ENCODE measurements at places on chromosomes 13 and 19.

GRCh38 chr13:38570706-38571105 is 116.2 kb upstream of the FREM2 start:
- no peak for DNase-seq

- no peak for DNase-seq
Measured at GRCh38 chr19:3272952-3273351, 48.5 kb downstream of the CELF5 start.

- no peak for DNase-seq
Measured at GRCh38 chr13:114053026-114053425, 79.2 kb upstream of the C13orf46 start.

GRCh38 chr19:6800991-6801484 is 28.5 kb downstream of the VAV1 start:
- DNase-seq: no peak

DNA sequence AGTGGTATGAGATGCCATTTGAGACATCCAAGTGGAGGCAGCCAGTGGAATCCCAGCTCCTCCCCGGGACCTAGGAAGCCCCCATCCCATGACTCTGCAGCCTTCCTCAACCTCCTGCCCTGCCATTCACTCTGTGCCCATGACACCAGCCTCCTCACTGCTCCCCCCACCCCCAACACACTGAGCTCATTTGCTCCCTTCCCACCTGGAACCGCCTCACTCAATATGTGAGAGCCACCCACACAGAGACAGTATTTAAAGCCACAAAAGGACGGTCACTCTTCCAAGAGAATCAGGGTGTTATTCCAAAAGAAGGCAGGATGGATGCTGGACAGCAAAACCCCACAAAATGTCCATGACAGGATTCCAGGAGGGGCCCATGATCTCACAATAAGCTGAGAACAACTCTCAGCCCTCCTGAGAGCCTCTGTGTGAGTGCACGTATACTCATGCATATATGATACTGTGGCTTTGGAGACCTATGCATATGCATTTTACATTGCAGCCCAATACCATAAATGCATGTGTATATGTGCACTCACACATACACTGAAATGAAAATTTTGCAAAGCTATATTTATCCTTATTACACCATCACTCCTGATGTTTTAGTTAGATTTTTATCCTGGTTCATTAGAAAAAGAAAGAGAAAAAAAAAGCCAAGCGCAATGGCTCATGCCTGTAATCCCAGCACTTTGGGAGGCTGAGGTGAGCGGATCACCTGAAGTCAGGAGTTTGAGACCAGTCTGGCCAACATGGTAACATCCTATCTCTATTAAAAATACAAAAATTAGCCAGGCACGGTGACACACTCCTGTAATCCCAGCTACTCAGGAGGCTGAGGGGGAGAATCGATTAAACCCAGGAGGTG is 10.8 kb upstream of the RANBP3 start:
- DNase-seq: no peak

DNA sequence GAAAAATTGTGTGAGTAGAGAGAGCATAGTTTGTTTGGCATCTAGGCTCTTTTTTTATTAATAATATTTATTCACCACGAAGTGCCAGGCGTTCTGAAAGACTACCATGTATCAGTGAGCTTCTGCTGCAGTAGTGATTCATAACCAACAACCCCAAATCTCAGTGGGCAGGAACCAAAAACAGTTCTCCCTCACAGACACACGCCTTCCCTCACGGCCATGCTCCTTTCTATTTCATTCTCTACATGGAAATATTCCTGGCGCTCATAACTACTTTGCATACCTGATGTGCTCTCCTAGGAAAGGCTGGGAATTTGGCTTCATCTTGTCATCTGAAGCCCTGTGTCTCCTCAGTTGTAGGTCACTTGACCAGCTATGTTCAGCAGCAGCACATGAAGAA is 26.6 kb upstream of the AMER2 start:
- DNase-seq: no peak

DNA sequence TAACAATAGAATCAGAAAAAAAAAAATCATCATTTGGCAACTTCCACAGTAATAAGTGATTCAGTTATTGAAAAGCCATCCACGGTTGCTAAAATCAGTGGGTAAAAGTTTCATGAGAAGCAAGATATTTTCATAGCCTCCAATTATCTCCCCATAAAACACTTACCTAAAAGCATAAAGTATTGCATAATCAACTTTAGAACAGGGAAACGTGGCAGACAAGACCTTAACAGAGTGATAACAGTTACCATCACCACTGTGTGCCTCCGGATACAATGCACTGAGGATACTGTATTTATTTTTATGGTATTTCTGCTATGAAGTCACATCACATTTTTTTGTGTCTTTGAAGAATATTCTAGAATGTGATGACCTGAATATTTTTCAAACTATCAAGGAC is 37.0 kb downstream of the ABCC4 start:
- no peak for DNase-seq

GRCh38 chr19:2446381-2446780 is 10.4 kb downstream of the LMNB2 start:
- DNase-seq: no peak

DNA sequence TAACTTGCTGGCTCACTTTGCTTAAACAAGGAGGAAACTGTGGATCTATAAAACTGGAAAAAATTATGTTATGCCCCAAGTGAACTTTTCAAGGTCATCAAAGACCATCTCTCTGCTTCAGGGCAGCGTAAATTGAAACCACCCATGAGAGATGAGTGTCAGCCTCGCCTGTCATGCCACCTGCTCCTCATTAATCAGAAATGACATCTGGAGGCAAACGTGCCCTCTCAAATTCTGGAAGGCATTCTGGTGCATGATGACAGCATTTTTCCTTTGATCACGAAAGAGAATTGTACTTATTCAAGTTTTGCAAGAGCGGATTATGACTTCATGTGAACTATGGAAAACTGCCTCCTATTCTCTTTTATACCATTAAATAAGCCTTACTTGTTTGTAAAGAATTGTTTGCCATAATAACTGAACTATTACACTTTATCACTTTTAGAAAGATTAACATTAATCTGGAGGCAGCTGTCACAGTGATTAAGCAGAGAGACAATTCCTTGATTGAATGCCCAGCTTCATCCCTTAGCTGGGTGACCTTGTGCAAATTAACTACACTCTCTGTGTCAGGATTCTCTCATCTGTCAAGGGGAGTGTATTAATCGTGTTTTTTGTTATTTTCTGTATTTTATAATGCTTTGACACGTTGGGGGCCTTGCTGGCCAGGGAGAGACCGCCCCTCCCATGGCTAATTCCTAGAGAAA is 17.0 kb upstream of the SACS start:
- DNase-seq: no peak

- no peak for DNase-seq
Measured at GRCh38 chr19:17902701-17903100, 30.1 kb upstream of the CCDC124 start.

GRCh38 chr13:73421310-73421912 is 362.6 kb downstream of the KLF5 start:
- no peak for DNase-seq

GRCh38 chr13:48400850-48401291 is 12.0 kb downstream of the LPAR6 start:
- no peak for DNase-seq

DNA sequence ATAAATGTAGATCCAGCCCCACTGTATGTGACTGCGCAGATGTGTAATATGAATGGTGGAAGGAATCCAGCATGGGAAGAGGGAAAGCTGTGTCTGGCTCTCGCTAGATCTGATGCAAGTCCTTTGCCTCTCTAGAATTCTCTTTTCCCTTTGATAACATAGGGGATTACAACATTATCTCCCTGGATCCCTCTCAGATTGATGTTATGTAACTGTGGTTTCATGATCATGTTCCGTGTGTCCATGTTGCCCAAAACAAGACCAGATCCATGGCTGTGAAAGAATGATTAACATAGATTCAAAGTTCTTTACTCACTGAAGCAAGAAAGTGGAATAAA is 184.0 kb upstream of the UBL3 start:
- DNase-seq: no peak

DNA sequence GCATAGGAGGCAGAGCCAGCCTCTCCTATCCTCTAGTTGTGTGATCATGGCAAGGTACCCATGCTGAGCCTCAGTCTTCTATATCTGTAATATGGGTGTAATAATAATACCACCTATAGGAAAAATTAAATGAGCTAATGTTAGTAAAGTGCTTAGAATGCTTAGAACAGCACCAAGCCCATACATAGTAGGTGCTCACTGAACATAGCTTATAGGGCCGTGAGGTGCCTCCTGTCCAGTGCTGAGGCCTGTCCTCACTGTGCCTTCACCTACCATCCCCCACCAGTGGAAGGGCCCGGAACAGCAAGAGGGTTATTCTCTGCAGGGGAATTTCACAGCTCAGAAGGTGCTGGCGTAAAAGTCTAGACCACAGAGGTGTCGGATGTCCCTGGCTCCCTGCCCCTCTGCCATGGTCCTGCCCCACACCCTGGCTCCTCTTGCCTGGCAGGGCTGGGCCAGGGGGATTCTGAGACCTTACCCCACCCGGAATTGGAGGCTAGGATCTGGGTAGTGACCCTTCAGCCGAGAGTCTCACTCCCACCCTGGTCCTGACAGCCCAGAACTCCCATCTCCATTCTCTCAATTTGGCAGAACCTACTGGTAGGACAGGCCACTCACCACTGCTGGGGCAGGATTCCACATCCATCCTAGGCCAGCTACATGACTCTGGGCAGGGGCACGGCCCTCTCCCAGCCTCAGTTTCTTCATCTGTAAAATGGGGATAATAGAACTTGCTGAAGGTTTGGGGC is 2.2 kb upstream of the SCN1B start:
- DNase-seq: no peak

DNA sequence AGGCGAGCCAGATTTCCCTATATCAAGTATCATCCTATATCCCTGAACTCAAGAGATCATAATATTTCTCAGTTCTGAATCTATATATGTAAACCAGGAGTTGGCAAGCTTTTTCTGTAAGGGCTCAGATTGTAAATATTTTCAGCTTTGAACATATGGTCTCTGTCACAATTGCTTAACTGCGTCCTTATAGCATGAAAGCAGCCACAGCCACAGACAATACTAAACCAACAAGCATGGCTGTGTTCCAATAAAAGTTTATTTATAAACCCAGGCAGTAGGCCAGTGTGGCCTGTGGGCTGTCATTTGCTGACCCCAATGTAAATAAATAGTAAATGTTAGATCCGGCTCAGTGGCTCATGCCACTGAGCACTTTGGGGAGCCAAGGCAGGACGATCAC is 12.2 kb upstream of the MYH14 start:
- no peak for DNase-seq

DNA sequence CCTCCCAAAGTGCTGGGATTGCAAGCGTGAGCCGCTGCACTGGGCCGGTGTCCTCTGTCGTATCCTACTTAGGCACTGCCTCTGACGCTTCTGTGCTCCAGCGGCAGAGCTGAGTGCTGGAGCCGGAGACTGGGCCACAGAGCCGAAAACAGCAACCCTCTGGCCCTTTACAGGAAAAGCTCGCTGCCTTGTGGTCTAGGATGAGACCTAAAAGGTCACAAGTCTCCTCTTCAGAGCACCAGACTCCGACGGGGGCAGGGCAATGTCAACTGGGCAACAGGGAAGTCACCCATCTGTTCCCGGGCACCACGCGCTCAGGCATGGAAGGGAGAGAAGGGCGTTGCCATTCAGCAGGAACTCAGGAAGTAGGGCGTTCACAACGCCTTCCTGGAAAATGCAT is 91.7 kb downstream of the GADD45B start:
- no peak for DNase-seq

DNA sequence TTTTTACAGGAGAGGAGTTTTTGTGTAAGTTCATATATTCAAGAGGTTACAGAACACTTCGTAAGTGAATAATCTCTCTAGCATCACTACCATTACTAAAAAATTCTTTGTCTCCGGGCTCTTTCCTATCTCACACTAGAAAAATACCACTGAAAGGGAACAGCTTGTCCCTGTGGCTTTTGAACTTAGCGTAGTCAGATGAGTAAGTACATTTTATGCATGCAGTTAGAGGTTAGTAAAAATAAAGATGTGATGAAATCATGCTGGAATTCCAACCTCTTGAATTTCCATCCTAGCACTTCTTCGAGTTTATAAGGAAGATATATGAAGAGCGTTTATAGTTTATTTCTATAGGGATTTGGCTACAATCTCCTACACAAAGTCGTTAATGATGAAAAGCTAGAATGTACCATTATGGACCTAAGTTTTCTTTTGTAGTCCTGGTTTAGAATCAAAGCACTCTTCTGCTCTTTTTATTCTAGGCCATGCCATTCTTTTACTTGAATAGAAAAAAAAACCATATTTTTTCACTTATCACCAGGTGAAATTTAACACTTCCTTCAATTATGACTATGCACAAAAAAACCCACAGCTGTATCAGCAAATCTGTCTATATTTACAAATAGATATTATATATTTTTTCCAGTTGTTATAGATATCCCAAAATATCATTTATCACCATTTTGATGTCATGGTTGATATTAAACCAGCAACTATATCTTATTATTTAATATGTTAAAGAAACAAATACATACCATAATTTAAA is 139.9 kb upstream of the PCDH9 start:
- no peak for DNase-seq

All from NCI-H2081 treated with DMSO at 0.1 percent for 48 hours (cell line).